ENCODE measurements at places on chromosomes 13 and 19. TPM values are rescaled to one million over a fixed set of nuclear protein-coding genes. Genes with fewer than 3 reads are reported as not detected.

CGB1 gene
- not detected for total RNA-seq

ZNF101 gene
- total RNA-seq, result 16.2 TPM

ANGPTL4 gene
- not detected for total RNA-seq

DNA sequence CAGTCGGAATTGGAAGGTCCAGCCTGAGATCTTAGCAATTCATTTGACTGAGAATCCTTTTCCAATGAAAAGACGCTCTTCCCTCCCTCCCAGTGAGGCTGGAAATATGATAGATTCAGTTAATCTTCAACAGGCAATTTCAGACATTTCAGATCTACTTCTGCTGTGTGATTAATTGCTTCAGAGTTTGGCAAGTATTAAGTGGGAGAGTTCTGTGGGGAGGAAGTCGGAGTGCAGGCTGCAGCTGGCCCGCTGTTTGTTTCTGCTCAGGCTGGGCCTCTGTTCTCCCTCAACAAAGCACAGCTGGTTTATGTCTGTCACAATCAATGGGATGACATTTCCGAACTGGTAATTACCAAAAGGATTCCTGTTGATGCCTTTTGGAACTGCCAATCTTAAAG is 178.2 kb downstream of the NDFIP2 start:
- DNase-seq, result peak; percentile 8

DNA sequence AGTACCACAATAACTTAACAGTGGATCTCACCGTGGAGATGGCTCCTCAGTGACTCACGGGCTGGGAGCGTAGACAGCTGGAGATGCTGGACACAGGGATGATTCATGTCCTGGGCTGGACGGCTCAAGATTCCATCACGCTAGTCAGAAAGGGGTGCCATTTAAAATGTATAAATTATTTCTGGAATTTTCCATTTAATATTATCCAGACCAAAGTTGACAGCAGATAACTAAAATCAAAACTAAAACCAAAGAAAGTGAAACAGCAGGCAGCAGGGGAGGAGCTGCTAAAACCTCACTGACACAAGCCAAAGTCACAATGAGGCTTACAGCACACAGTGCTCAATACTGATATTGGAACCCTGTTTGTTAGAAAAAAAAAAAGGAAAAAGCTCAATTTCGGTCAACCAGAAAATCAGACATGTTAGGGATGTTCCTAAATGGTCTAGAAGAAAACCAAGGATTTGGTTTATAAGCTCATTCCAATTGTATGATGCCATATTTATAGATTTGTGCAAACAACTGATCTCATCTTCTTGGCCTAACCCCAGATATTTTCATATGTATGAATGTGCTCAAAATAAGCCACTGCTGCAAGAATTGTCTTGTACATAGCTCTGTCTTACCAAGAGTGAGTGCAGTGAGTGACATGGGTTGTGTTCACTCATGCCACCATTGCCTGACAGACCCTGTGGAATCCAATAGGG is 111.8 kb downstream of the SACS start:
- no peak for DNase-seq

Measured in neural crest cell (in vitro differentiated cells).